SHP77 treated with DMSO at 0.1 percent for 48 hours (cell line): ENCODE measurements at places on chromosomes 6 and 20.

DNA sequence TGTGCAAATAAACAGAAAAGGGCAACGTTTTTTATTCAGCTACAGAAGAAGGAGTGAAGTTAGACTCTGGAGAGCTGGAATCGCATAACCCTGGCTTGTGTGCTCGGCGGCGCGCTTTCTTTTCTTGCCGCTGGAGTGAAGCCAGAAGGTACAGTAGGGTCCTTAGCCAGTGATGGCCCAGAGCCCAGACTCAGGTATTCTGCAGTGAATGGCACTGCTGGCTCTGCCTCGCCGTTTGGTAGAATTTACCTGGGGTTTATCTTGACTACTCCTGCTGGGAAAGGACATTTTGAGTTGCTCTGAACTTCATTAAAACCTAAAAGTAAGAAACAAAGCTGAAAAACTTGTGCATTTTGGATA lies 56.9 kb upstream of the TIAM2 start:
- DNase-seq = no peak

- no peak for DNase-seq
These were observed 153.5 kb upstream of the DST start for GRCh38 chr6:56796196-56796532.

GRCh38 chr20:51668515-51668914 lies 99.7 kb downstream of the ATP9A start:
- DNase-seq = no peak

DNA sequence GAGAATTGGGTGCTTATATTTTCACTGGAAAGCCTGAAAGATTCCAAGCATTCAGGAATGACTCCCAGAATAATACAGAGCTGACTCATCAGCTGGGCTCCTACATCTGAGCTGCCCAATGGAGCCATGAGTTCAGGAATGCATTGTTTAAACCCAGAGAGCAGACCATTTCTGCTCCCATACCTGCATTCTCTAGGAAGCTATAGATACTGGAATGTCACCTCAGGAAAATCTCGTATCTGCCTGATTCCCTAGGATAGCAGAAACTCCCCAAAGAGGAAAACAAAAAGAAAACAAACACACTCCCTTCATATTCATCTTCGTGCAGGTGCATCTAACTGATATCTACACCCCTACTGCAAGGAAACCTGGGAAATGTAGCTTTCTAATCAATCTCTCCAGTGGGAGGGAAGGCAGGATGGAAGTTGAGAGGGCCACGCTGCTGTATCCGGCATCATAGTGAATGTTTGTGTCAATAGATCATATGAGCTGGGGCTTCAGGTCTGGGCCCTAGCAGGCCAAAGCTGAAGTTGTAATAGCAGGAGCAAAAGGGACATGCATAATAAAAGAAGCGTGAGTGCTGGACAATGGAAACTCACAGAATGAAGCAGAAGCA lies 8.2 kb upstream of the SLC2A12 start:
- no peak for DNase-seq
